ENCODE measurements at places on chromosomes 7 and 10. TPM values are rescaled to one million over a fixed set of nuclear protein-coding genes. Genes with fewer than 3 reads are reported as not detected.

DNA sequence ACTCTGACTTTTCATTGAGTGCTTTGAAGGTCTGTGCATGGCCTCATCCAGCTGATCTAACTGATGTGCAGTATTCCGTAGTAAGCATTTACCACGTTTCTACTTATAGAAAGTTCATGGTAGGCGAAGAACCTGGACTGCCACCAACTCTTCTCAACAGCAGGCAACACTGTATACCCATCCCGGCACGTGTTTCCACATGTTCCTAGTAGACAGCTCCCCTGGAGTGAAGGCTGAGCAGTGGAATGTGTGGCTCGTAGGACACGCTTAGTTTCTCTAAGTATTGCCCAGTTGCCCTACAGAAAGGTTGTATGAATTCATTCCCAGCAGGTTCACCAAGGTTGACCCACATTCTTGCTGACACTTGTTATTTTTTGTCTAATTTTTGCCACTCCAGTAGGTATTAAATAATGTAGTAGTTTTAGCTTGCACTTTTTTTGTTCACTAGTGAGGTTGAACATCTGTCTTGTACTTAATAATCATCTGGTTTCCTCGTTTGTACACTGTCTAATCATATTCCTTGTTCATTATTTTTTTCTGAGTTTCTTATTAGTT is 15.2 kb downstream of the PROSER2 start:
- DNase-seq: no peak

- no peak for DNase-seq
These were observed 186.2 kb downstream of the MACC1 start for GRCh38 chr7:20030915-20031362.

DNA sequence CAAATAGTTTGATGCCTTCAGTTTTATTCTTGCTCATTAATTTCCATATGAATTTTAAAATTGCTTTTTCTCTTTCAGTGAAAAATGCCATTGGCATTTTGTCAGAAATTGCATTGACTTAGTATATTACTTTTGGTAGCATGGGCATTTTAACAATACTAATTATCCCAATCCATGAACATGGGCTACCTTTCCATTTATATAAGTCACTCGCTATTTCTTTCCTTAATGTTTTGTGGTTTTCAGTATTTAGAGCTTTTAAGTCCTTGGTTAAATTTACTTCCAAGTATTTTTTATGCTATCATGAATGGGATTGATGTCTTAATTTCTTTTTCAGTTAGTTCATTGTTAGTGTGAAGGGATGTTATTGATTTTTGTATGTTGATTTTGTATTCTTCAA is 297.4 kb downstream of the ATRNL1 start:
- no peak for DNase-seq

GRCh38 chr7:135508883-135509588 is 866 bp downstream of the CNOT4 start:
- peak; percentile 26 for DNase-seq

DNA sequence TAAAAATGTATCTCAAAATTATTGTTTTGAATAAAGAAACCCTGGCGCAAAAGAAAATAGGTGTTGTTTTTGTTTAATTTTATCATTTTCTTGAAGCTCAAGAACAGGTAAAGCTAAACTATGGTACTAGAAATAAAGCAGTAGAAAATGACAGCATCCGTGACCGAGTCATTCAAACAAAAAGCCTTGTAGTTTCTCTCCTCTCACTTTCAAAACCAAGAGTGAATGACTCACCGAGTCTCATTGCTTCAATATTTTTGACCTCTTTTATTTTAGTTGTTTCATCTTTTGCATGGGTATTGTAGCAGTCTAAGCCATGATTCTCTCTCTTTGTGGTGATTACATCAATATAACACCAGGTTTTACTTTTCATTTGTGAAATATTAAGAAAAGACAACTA is 396.5 kb downstream of the POM121L12 start:
- DNase-seq: no peak

- peak; percentile 91 for DNase-seq
These were observed 648 bp upstream of the TMEM243 start for GRCh38 chr7:87220026-87220733.

DNA sequence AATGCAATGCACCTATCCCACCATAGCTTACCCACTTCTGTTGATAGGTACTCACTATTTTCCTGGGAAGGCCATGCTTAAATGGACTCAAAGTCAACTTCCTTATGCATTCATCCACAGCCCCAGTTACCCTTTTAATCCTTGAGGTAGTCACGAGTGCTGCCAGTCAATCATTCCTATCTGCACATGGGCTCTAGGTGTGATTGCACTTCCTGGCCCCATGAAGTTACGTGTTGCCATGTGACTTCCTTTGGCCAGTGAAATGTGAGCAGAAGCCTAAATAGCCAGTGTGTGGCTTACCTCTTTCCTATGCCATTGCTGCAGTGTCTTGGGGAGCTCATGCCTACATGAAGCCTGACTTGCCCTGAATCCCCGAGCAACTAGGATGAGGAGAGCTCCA is 23.5 kb upstream of the EIF5AL1 start:
- DNase-seq: no peak

DNA sequence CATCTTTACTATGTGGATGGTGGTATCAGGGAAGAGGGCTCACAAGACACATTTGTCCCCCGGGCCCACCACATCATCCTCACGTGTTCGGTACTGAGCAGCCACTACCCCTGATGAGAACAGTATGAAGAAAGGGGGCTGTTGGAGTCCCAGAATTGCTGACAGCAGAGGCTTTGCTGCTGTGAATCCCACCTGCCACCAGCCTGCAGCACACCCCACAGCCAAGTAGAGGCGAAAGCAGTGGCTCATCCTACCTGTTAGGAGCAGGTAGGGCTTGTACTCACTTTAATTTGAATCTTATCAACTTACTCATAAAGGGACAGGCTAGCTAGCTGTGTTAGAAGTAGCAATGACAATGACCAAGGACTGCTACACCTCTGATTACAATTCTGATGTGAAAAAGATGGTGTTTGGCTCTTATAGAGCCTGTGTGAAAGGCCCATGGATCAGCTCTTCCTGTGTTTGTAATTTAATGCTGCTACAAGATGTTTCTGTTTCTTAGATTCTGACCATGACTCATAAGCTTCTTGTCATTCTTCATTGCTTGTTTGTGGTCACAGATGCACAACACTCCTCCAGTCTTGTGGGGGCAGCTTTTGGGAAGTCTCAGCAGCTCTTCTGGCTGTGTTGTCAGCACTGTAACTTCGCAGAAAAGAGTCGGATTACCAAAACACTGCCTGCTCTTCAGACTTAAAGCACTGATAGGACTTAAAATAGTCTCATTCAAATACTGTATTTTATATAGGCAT is 9.1 kb upstream of the CSGALNACT2 start:
- no peak for DNase-seq

- peak; percentile 57 for DNase-seq
These were observed at the start of gene MEST for GRCh38 chr7:130491841-130492522. MEST (plus strand) TSS chr7:130492085; CDS start chr7:130492314, 229 bp downstream.

GRCh38 chr7:30842542-30843451 is 68.9 kb upstream of the AQP1 start:
- DNase-seq: no peak

- DNase-seq: no peak
These were observed 21.5 kb upstream of the COMMD3 start for GRCh38 chr10:22294694-22295093.

DNA sequence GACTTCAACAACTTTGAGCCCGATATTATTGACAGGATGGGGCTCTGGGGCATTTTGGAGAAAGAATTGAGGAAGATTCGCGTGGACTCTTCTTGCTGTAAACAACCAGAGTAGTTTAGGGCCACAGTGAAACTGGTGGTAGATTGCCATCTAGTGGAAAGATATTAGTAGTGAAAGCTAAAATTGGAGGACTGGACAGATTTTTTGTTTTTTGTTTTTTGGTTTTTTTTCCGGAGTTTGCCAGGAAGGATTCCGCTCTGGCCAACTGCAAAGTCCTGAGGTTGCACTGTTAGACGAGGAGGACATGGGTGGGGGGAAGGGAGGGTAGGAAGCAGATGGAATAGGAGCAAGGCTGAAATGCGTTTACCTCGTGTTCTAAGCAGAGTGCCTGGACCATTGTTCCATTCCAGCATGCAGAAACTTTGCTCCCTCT is 11.7 kb downstream of the NOBOX start:
- DNase-seq: peak; percentile 83

DNA sequence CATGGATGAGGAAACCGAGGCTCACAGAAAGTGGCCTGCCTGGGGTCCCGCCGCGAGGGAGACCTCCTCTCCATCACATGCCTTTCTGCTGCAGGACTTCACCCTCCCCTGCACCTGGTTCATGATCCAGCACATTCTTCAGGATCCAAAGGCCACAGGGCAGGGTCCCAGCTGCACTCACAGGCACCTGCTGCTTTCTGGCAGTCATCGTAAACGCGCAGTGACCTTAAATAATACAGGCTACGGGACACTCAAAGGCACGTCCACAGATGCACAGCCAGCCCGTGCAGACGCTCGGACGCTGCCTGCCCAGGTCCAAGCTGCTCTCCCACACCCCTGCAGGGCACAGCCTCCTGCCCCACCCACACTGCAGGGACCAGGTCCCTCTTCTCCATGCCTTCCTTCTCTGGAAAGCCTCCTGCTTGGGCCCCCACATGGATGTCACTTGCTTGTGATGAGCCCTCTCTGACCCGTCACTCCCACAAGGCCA is 49.9 kb downstream of the CALML3 start:
- no peak for DNase-seq

DNA sequence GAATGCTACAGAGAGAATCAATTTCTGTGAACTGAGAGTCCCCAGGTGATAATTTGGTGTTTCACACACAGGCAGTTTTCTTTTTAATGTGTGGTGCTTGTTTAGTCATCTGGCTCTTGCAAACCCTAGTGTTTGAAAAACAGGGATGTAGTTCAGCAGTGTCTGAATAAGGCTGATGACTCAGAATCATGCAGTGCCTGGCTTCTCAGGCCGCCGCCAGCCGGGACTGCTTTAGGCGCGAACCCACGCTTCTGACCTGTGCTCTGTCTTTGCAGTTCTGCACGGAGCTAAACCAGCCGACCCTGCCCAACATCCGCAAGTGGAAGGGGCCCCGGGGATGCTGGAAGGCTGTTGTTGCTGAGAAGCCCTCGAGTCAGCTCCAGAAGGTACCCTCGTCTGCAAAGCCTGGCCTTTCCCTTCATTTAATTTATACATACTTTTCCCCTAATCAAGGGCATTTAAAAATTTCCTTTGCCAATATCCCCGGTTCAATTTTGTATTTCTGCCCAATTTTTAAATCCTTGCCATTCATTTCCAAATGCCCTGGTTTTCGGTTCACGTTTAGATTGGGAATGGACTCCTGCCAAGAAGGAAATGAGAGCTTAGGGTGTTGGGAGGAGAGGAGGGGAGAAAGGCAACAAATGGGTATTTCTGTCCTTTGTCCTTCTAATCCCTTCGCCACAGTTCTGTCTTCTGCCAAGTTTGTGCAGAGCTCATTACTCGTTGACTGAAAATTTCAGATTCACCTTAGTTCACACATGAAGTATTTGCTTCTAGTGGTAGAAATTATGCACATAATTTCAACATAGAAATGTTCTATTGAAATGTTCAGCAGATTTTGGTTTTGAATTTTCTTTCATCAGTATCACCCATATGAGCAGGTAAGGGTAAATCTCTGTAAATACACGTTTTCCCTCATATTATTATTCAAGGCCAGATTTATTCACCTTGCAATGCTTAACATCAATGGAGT is 108.5 kb upstream of the ANLN start:
- DNase-seq: peak; percentile 69

DNA sequence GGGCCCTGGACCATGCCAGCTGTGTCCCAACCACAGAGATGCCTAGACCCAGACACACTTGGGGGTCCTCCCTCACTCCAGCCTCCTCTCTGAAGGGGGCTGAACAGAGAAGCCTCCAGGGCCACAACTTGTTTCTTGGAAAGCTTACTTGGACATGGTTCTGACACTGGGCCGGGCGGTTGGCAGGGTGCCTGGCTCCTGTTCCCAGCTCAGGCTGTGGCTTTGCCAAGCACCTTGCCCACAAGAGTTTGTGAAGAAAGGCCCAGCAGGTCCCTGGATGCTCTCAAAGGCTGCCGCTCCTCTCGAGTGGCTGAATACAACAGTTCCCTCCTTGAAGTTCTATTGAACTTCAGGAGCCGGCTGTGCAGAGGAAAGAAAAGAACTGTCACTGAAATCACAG is 181.6 kb downstream of the PTPN20 start:
- DNase-seq: no peak

DNA sequence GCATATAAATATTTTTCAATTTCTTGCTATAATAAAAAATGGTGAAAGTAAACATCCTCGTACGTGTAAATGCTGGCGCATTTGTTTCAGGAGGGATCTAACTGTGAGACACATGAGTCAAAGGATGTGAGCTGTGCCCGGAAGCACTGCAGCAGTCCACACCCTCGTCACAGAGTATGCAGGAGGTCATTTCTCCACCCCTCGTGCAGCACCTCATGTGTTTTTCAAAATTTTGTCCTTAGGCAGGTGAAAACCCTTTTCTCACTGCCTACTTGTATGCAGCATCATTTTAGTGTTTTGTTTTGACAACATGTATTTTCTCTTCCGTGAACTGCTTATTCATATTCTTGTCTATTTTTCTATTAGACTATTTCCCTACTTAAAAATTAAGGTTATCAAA is 162.7 kb downstream of the AVL9 start:
- DNase-seq: no peak

GRCh38 chr10:72466018-72466417 is 111.3 kb upstream of the DNAJB12 start:
- DNase-seq: no peak

DNA sequence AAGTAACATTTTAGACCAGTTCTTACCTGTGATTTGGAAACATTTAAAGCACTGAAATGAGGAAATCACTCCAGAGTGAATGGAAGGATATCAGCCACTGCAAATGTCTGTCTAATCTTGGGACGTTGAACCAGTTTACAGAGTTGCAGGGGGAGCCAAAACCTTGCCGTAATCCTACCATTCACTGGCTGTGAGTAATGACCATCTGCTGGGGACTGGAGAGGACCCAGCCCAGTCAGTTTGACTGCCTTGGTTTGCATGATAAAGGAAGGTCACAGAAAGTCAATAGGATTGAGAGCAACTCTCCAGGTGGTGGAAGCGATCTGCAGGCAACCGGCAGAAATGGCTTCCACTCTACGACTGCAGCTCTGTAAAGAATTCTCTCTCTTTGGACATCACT is 167.2 kb downstream of the AKR1D1 start:
- peak; percentile 98 for DNase-seq

- DNase-seq: no peak
These were observed 1052.3 kb upstream of the CELF2 start for GRCh38 chr10:9965341-9965740.

- DNase-seq: no peak
These were observed 379.0 kb downstream of the SORCS1 start for GRCh38 chr10:106785528-106785927.

The C10orf53 gene
- not detected for total RNA-seq

The AKR1C3 gene
- 6.9 TPM for total RNA-seq

The C10orf105 gene
- total RNA-seq: 0.19 TPM

The ACTL6B gene
- total RNA-seq: not detected

The SHLD2 gene
- total RNA-seq: 34.2 TPM

The FIS1 gene
- total RNA-seq: 95.4 TPM

The NPY gene
- total RNA-seq: 3.1 TPM

The NOC3L gene
- 49.7 TPM for total RNA-seq

The MBL2 gene
- total RNA-seq: not detected

The AGBL3 gene
- 3.2 TPM for total RNA-seq

The OR9A2 gene
- total RNA-seq: 2.6 TPM

The ARHGAP22 gene
- total RNA-seq: 10.7 TPM

The DPP6 gene
- total RNA-seq: not detected

The SLIT1 gene
- total RNA-seq: 1.7 TPM

The KCP gene
- total RNA-seq: 0.76 TPM

The ELFN1 gene
- 5.0 TPM for total RNA-seq

The CCL24 gene
- not detected for total RNA-seq

The ZNF488 gene
- total RNA-seq: 5.2 TPM

The SLC16A12 gene
- 2.0 TPM for total RNA-seq

The CXCL12 gene
- 47.3 TPM for total RNA-seq

The OPN1SW gene
- total RNA-seq: not detected

The PODXL gene
- total RNA-seq: 698 TPM

The KMT2C gene
- 29.9 TPM for total RNA-seq
